Fibroblast of mammary gland (primary cell): ENCODE measurements at places on chromosomes 1 and 21.

- no peak for DNase-seq
Measured at GRCh38 chr1:31099293-31100032, 33.9 kb upstream of the PUM1 start.

- no peak for DNase-seq
Measured at GRCh38 chr1:214476229-214476985, 75.0 kb downstream of the PTPN14 start.

- no peak for DNase-seq
Measured at GRCh38 chr1:74674278-74675048, 871 bp upstream of the ERICH3 start.

- no peak for DNase-seq
Measured at GRCh38 chr1:236389253-236389652, 4.8 kb upstream of the EDARADD start.

DNA sequence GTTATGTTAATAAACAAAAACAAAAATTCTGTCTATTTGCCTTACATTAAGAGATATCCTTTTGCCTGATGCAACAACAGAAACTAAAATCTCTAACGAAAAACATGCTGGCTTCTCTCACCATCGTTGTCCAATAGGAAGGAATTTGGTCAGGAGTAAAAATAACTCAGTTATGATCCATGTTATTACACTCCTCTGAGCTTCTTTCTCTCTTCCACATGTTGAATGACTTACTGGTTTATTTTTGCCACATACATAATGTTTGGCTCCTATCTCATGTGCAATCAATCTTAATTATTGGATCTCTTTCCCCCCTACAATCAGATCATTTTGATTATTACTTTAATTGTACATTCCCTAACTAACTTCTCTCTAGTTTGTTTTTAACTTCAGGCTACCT is 688.4 kb downstream of the USP25 start:
- peak; percentile 74 for DNase-seq

GRCh38 chr1:17539118-17539476 is 401 bp upstream of the ARHGEF10L start:
- no peak for DNase-seq

DNA sequence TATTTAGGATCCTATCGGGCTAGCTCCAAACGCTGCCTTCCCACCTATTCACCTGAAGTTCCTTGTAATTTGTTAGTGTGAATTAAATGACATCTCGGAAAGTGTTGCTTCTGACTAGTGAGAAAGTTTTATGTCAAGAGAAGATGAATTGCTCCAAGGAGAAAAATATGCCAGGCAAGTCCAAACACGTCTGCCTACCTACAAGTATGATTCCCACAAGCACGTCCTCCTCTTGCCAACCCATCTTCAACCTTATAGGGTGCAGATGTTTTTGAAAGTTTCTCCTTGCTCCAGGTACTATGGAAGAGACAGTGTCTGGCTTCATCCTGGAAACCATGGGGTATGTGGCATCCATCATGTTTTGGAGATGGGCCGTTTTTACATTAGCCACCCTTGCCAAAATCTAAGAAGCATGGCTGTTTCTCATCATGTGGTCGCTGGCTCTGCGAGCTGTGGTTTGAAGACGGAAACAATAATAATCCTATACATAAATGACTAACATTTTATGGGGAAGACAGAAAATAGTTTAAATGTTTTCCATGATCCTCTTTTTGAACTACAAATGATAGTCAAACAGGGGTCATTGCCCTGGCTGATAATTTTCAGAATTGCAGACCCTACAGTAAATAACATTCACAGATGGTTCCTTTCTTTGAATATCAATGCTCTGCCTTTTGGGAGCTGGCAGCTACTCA is 505.8 kb downstream of the SMYD3 start:
- peak; percentile 59 for DNase-seq

DNA sequence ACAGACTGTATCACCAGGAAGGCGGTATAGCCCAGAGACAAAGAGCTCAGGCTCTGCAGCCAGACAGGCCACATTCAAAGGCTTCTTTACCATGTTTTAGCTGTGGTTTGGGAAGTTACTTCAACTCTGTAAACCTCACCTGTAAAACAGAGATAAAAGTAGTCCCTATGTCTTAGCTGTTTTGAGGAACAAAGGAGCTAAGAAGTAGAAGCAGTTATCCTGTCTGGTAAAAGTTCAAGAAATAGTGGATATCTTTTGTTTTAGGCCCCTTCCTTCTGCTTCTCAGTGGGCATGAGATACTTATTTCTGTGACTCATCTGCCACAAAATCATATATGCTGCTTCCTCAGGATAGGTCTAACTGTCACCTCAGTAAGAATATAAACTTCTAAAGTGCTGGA is 6.5 kb downstream of the CD34 start:
- no peak for DNase-seq

- no peak for DNase-seq
Measured at GRCh38 chr1:216224233-216224632, 199.0 kb downstream of the USH2A start.

DNA sequence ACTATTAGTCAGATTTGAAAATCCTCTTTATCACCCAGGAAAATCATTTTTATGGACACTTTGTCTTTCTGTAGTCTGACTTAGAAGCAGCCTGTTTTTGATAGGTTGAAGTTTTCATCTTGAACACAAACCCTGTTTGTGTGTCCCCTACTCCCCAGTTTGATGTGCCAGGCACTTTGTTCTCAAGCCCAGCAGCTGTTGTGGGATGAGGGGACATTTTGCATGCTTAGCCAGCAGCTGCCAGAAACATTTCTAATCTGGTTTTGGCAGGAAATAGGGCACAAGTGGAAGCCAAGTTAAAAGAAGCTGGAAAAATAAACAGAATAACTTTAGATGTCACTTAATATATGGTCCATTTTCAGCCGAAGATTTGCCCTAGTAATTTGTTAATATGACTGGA is 29.9 kb downstream of the ACTN2 start:
- no peak for DNase-seq

DNA sequence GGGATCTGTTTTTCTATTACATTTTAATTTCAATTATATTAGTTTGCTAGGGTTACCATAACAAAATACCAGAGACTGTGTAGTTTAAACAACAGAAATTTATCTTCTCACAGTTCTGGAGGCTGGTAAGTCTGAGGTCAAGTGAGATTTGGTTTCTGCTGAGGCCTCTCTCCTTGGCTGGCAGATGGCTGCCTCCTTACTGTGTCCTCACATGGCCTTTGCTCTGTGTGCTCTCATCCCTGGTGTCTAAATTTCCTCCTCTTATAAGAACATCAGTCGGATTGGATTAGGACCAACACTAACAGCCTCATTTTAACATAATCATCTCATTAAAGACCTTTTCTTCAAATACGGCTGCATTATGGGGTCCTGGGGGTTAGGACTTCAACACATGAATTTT is 195.2 kb upstream of the CHODL start:
- DNase-seq, result no peak

DNA sequence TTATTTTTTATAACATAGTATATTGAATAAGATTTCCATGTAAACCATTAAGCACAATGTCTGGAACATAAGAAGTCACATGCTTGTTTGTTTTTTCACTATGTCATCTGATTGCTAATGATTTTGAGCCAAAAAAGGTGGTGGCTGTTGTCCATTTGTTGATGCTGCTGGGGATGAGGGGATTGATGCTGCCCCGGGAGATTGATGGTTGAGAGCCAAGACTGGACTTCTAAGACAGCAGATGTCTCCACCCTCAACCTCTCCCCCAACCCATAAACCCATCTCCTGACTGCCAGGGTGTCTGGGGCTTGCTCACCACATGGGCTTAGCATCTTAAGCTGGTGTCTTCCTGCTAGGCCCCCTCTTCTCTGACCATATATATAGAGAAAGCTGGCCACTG is 35.8 kb upstream of the CD34 start:
- DNase-seq, result no peak

DNA sequence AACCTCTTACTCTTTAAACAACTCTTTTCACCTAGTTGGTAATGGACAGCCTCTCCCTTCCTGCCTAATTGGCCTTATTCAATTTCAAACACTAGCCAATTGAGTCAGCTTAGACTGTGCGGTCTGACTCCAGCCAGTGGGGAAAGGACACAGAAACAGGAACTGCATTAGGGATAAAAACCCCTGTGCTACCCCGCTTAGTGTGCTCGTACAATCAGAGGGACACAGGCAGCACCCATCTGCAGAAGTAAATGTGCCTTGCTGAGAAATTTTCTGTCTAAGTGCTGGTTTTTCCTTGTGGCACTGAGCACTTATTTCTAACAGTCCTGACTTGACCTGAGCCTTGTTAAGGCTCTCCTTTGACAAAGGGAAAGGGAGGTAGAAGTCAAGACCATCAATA is 6.0 kb upstream of the CD2 start:
- no peak for DNase-seq

DNA sequence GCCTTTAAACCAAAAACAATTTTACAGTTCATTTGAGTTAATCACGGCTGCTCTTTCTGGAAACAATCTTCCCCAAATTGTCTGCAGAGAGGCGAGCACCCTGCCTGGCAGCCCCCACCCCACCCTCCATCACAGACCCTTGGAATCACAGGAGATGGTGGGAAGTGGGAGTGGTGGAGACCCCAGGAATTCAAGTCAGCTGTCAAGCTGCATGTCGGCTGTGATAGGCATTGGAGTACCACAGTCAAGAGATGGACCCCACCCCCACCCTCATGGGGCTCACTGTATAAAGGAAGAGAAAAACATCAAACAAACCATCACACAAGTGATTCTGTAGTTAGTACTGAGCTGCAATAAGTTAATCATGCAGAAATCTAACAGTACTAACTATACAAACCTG is 360.4 kb downstream of the MATN1 start:
- no peak for DNase-seq

- DNase-seq, result no peak
Measured at GRCh38 chr1:35558374-35559316, 1.0 kb downstream of the NCDN start.

GRCh38 chr1:193700710-193701355 is 514.4 kb upstream of the B3GALT2 start:
- peak; percentile 41 for DNase-seq

- no peak for DNase-seq
Measured at GRCh38 chr1:152084853-152085252, 4.0 kb downstream of the TCHHL1 start.

- DNase-seq, result no peak
Measured at GRCh38 chr1:228072658-228073043, 9.9 kb upstream of the ARF1 start.
